ENCODE measurements at places on chromosomes 3 and 15.

DNA sequence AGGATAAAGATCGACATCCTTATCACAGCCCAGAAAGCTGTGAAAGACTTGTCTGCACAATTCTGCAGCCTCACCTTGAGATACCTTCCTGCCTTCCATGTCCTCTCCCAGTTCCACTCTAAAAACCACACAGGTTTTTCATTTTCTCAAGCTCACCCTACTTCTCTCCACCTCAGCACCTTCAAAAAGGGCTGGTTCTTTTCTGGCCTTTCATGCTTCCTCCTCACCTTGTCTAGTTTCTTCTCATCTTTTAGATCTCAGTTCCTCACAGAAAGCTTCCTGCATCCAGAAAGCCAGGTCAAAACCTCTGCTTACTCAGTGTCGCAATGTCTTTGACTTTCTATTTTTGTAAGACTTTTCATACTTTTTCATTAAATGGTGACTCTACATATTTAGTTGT, 140.2 kb upstream of the STT3B start:
- DNase-seq: no peak

DNA sequence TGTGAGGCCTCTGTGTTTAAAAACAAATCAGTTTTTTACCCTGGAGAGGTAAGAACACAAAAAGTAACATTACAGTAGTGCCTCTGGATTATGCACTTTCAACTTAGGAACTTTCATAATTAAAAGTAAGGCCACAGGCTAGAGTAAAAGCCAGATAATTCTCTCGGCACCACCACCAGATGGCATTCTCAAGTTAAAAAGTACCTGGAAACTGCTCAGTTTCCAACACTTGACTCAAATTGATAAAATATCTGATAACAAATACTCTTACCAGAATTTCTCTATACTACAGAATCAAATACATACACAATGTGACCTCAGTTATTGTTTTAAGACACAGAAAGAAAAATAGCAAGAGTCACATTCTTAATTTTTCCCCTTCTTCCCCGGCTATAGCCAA, 19.9 kb downstream of the SPICE1 start:
- peak; percentile 8 for DNase-seq

- no peak for DNase-seq
Observed at GRCh38 chr3:69751074-69751476, 11.8 kb downstream of the MITF start.

- DNase-seq: no peak
Observed at GRCh38 chr15:60682615-60683014, 203.7 kb upstream of the ICE2 start.

DNA sequence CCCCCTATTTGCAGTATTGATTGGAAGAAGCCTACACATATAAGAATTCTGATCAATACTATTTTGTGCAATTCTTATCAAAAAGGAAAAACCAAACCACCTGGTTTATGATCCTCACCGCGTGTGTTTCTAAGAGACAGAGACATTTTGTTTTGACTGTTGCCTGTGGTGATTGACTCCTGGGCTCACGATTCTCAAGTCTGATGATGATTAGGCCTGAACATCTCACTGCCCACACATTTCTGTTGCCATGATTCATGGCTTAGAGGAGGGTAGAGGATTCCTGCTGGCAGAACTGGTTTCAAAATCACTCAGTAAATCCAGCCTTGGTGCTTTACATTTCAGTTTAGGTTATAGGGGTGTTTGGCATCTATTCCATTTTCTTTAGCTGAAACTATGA, 88.3 kb upstream of the UBE3A start:
- no peak for DNase-seq

DNA sequence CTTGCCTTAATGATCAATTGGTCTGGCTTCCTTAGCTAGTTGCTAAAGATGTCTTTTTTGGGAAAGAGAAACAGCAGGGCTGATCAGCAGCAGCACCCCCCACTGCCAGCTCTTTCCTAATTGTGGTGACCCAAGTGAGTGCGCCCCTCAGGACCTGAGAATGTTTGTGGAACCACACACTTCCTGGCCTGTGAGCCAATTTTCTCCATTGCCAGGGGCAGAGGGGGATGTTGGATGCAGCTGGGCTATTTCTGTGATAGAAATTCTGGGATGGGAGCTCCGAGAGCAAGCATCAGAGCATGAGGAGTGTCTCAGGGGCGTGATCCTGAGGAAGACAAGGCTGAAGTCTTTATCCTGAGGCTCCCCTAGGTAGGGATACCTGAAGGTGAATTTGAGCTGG, 66.6 kb downstream of the CLDN11 start:
- no peak for DNase-seq

- DNase-seq: no peak
Observed at GRCh38 chr3:124824286-124824915, 62.8 kb downstream of the ITGB5 start.

- no peak for DNase-seq
Observed at GRCh38 chr3:64143409-64144130, 81.7 kb downstream of the PRICKLE2 start.

DNA sequence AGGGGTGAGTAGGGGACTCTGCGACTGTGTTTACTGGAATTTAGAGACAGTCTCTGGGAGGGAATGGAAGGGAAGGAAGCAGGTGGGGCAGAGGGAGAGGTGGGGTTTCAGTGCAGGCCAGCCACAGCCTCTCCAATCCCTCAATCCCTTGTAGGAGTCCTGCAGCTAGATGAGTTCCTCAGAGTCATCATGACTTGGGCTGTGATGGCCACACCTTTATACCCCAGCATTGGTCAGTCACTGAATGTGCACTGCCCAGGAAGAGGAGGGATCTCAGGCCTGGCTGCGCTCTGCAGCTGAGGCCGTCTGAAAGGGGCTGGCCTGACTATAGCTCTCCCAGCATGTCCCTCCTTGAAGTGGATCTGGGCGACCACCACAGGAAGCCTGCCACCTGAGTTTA, 67.3 kb upstream of the GLCE start:
- peak; percentile 65 for DNase-seq

DNA sequence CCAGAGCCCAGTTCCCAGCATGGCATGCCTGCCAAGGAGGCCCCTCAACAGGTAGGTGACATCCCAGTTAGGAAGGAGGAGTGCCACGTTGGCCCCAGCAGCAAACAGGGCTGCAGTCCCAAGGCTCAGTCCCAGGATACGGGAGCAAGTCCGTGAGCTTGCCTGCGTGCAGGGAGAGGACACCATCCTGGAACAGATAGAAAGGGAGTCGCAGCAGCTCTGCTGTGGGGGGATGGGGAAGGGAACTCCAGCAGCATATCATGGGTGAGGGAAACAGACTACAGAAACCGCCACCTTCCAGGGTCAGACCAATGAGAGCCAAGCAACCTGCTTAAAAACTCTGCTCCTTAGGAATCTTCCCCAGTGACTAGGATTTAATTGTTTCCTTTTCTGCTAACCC, 9.4 kb upstream of the DYNLT2B start:
- DNase-seq: no peak

DNA sequence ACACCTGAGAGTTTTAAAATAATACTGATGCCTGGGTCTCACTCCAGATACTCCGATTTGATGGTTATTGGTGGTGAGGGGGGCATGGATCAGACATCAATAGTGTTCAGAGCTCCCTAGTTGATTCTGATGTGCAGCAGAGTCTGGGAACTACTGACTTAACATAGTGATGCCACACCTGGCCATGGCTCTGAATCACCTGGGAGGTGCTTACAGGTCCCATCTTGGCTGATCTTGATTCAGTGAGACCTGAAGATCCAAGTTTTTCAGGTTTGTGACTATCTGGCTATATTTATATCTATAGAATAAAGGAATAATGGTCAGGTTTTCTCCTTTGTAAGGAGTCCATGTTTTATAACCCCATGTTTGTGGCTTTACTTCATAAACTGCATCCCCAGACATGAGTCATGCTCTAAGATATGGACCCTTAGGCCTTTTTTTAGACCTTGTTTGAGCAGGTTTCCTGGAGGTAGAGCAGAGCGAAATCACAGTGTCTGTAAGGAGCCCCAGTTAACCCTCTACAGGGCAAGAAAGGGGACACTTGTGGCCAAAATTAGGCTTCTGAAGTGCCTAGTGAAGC, 101.4 kb downstream of the LARS2 start:
- no peak for DNase-seq

DNA sequence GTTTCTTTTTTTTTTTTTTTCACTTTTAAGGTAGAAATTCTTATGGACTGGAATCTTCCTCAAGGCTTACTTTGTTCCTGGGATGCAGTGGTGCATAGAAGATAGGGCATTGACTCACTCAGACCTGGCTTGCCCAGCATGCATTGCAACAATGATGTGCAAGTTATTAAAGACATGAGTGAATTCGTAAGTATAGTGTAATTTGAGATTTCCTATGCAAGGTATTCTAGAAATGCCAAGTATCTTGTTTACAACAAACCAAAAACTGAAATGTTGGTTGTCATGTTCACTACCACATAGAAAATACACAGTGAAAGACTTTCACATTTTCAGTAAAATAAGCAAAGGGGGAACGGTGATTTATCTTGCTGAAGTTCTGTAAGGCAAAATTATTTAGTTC, 56.5 kb upstream of the FNDC3B start:
- no peak for DNase-seq

GRCh38 chr3:149812165-149812605, 830 bp upstream of the RNF13 start:
- no peak for DNase-seq

DNA sequence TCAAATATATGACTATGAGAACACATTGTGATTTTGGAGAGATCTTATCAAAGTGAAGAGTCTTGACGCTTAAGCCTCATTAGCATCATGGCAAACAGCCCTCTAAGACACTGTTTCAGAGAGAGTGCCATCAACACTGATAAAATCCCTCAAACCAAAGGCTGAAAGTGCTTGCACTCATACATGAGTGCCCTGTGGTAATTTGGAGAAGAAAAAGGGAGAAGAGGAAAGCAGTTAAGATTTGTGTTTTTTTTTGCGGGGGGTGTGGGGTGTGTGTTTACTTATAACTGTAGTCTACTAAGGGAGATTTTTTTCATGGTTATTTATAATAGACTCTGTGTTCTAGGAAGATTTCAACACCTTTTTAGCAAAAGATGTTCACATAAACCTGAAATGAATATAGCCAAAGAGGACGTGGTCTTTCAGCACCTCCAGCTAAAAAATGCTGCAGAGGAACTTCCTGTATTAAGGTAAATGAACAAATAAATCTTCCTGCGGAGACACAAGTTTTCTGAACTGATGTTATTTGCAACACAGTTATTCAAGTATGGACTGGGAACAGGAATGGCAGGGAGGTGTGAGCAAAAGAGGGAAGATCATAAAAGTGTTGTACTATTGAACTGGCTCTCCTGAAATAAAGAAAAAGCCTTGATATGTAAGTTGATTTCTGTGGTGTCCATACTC, 81.9 kb upstream of the TGFBR2 start:
- DNase-seq: no peak

DNA sequence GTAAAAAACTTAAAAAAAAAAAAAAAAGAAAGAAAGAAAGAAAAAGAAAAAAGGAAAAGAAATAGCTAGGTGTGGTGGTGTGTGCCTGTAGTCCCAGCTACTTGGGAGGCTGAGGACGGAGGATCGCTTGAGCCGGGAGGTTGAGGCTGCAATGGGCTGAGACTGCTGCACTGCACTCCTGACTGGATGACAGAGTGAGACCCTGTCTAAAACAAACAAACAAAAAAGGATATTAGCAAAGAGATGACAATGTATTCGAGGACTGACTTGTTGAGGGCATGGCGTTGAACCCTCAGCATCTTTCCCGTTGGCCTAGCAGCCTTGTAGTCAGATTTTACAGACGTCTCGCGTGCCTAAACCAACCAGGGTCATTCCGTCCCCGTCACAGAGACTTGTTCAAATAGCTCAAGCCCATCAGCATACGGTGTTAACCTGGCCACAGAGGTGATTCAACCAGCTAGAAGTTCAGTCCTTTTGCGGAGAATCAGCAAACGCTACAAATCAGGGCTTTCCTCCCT, 528 bp upstream of the NIT2 start:
- no peak for DNase-seq

DNA sequence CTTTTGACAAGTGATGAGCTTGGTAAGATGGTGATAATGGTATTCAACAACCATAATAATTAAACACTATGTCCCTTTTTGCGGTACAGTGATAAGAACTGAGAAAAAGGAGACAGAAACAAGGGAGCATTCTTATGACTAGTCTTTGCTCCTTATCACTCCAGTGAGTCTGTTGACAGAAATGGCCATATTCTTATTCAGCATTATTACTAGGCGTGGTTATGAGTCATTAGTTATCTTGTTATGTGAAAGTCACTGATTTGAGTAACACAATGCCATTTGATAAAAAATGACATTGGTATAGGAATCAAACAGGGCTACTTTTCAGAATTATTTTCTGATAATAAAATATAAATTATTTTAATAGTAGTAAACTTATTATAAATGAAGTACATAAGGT, 193.5 kb downstream of the C3orf38 start:
- DNase-seq: no peak

- DNase-seq: no peak
Observed at GRCh38 chr3:148101061-148101460, 596.6 kb upstream of the AGTR1 start.

DNA sequence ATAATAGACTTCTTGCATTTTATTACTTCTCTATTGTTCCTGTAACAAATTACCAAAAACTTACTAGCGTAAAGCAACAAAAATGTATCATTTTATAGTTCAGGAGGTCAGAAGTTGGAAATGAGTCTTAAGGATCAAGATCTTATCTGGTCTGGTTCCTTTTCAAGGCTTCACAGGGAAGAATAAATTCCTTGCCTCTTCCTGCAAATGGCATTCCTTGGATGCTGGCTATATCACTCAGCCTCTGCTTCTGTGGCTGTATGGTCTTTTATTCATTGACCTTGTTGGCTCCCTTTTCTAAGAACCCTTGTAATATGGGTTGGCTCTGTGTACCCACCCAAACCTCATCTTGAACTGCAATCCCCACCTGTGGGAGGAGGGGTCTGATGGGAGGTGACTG, 478.4 kb upstream of the THBS1 start:
- DNase-seq: no peak

- DNase-seq: no peak
Observed at GRCh38 chr3:151477591-151478334, 16.9 kb upstream of the IGSF10 start.

DNA sequence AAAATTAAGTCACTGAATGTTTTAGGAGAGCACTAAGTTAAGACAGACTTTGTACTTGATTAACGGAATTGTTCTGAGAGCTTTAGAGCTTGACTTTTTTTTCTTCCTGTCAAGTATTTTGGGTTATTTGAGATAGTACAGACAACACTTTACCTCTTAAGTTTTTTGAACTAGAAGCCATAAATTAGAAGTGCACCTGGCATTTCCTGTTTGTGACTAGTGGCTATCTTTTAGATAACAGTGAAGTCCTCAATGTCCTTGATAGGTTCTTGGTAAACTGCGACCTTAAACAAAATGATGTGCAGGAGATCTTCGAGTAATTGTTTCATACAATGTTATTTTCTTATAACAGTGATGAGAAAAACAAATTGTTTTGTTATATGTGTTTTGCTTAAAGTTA, 213.9 kb downstream of the TP63 start:
- no peak for DNase-seq

GRCh38 chr15:68734352-68734751, 86.3 kb downstream of the ANP32A start:
- no peak for DNase-seq

GRCh38 chr3:126746395-126747177, 42.5 kb downstream of the CHCHD6 start:
- DNase-seq: no peak

- DNase-seq: no peak
Observed at GRCh38 chr15:55685286-55685685, 57.7 kb downstream of the PRTG start.
